ENCODE measurements at places on chromosomes 4 and X. TPM values are rescaled to one million over a fixed set of nuclear protein-coding genes. Genes with fewer than 3 reads are reported as not detected.

TCEAL9 gene
- total RNA-seq = 28.1 TPM

NPY1R gene
- total RNA-seq = 0.45 TPM

MAGEA8 gene
- not detected for total RNA-seq

NUP62CL gene
- total RNA-seq = not detected

USP51 gene
- total RNA-seq = 0.05 TPM

MAGEA1 gene
- 7.1 TPM for total RNA-seq

HPF1 gene
- 13.4 TPM for total RNA-seq

ADGRG2 gene
- not detected for total RNA-seq

TBX22 gene
- not detected for total RNA-seq

C4orf36 gene
- total RNA-seq = not detected

RPA4 gene
- 0.82 TPM for total RNA-seq

H2BW2 gene
- not detected for total RNA-seq

HSFX4 gene
- not detected for total RNA-seq

SLC9A7 gene
- 22.7 TPM for total RNA-seq

SLC26A1 gene
- total RNA-seq = not detected

CLGN gene
- total RNA-seq = 0.08 TPM

FAM241A gene
- 5.4 TPM for total RNA-seq

CWH43 gene
- total RNA-seq = not detected

LRCH2 gene
- 1.8 TPM for total RNA-seq

All from A375 (cell line).